Activated naive CD8-positive, alpha-beta T cell treated with anti-CD3 and anti-CD28 coated beads, Interleukin-2, amount 10 ng/mL, durations not matched to agents 7 days and 5 days (primary cell): ENCODE measurements at places on chromosomes 6 and 20.

GRCh38 chr20:43752561-43753301 is 25.9 kb upstream of the GTSF1L start:
- peak; percentile 52 for DNase-seq

DNA sequence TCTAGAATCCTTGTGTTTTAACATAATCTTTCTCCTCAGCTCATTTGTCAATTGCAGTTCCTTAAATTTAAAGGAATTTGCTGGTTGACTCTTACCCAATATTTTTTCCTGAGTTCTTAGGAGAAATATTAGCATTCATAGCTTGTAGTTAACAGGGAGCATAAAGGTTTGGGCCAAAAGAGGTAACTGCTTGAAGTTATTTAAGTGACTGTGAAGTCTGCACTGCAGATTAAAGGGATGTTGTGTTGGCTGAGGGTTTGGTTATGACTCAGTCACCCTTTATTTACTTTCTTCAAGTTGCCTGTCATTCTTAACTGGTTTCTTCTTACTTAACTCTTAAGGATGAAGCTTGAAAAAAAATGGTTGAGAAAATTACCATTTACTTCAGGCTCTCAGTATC is 220.3 kb upstream of the LAMP5 start:
- DNase-seq = no peak

DNA sequence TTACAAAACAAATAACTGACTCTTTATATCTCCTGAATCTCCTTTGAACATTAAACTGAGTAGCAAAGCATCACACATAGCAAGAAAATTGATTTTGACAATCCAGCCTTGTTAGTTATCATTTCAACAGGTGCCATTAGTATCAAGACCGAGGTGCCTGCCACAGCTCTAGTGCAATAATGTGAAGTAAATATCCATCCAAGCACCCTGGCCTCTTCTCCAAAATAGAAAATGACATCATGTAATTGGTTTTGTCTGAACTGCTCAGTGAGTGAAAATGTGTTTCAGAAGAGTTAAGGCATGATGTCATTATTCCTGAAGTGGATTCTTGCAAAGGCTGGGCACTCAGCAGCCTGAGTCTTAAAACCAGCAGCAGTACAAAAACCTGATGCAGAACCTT is 341.4 kb downstream of the PLCB1 start:
- DNase-seq = no peak

DNA sequence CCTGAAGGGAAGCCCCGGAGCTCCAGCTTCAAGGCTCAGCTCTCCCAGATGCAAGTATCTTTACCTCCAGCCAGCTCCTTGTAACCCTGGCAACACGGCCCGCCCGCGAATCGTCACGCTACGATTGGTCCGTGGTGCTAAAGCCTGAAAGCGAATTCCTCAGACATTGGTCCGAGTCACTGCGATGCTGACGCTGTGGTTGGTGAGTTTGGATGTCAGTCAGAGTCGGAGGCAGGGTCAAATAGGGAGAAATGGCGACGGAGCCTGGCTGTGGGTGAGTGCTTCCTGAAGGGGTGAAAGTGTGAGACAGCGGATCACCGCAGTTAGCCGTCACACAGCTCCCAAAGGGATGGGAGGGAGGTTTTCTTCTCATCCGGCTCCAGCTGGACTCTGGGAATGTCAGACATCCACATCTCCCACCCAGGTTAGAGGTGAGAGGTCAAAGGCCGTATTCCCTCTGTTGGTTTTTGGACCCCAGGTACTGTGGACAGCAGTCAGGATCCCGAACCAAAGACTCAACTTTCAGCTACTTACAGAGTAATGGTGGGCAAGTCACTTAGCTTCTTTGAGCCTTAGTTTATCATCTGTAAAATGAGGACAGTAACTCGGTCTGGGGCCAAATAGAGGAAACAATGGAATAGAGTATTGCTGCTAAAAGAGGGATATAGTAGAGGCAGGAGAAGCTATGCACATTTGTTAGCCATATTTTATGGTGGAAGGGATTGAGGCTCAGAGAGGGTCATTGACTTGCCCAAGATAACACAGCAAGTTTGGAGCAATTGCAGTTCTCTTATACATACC is at the start of gene ZSWIM1:
TSS of gene ZSWIM1 (plus strand) at position 240 of the 801 bp plus-strand sequence. CDS start 1,366 bp downstream, outside the sequence.
- peak; percentile 97 for DNase-seq

- DNase-seq = no peak
These were observed 21.3 kb upstream of the NUS1 start for GRCh38 chr6:117653949-117654348.

DNA sequence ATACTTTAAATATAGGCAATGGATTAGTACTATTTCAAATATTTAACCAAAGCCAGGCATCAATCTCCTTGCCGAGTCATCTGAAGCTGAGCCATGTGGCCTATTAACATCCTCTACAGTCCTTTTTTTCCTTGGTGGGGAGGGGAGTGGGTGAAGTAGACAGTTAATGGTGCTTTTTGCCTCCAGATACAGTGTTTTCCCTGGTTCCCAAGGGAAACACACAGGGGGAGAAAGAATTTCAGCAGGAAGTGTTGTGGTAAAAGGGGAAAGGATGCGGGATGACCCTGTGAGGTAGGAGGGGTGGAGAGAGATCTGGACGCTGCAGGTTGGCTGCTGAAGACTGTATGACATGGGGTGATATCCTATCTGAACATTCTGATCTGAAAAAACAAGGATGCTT is 9.6 kb downstream of the CLDN20 start:
- no peak for DNase-seq

DNA sequence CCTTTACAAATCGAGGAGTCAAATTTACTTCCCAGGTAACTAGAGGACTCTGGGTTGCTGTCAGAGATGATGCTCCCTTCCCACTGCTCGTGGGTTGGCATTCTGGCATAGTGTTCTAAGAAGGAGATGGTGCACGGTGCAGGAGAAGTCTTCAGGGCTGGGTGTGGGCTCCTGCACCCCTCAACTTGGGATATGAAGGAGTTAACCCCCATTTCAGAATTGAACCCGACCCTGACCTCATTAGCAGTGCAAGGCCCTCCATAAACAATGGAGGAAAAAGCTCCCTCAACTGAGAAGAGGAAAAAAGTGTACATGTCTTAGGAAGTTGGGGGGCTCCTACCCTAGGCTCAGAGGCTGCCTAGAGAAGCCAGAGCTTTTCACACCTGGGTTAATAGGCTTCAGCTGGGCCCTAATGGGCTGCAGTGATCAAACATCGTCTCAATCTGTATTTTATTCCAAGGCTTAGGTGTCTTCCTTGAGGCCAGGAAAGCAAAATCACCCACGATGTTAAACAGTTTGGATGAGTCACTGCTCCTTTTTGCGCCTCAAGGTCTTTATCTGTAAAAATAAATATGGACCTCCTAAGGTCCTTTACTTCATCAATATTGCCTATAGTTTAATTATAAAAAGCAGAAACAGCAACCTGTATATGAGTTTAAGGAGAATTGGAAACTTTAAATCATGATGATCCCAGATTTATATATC is 29.4 kb downstream of the TFAP2B start:
- no peak for DNase-seq

- DNase-seq = no peak
These were observed 571.9 kb upstream of the CHD6 start for GRCh38 chr20:42190084-42190483.

DNA sequence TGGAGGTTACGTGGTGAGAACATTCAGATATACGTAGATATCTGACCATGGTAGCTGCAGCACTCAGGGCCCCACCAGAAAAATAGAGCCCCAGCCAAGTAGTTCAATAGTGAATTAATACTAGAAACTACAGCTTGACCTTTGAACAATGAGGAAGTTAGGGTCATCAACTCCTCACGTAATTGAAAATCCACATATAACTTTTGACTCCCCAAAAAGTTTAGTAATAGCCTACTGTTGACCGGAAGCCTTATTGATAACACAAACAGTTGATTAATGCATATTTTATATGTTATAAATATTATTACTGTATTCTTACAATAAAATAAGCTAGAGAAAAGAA is 117.9 kb downstream of the SNX5 start:
- DNase-seq = no peak

DNA sequence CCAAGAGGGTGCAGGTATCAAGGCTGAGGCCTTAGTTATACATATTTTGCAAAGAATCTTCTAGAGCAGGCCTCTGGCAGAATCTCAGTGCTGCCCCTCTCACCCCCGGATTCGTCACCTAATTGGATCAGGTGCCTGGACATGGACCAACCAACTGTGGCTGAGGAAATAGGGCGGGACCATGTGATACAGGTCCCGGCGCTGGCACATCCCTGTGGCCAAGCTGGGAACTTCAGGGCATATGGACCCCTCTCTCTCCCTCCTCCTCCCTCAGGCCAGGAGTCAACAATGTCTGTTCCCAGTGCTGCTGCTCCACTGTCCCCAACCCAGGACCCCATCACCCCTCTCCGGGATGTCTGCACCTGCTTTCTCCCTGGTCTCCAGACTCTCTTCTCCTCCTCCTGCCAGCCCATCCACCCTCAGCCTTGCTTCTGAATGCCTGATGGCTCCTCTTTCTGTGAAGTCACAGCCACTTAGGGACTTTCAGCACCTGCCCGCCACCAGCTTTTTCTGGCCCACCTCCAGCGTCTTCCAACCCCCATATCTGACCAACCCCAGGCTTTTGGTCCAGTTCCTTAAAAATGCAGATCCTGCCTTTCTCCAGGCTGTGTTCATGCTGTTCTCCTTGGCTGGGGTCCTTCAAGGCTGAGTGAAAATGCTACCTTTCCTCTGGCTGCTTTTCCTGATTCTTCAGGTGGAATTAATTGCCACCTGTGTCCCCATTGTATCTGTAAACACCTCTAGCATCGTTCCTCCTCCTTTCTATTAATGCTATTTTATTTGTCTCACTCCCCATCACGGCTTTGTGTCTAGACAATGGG is 19.0 kb upstream of the MLN start:
- DNase-seq = no peak

DNA sequence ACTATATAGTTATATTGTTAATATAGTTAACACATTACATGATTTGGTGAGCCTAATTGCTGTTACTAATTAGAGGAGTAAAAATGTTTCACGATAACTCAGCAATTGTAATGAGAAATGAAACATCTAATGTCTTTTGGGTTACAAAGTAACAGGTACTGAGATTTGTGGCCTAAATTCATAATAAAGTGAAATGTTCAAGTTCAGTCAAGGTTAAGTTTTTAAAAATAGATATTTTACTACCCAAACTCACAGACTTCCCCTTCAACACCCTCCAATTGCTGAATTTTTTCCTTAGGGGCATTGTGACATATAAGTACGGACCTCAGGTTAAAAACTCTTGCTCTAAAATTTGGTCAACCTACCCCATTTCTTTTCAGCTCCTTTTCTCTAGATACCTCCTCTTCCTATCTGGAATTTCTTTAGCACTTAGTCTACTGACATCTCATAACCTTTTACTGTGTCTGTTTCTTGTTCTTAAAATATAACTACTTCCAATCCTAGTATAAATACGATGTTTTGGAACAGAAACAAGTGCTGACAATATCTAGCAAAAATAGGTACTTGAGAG is 112.3 kb upstream of the PRSS16 start:
- no peak for DNase-seq

- DNase-seq = no peak
These were observed 10.9 kb downstream of the CCM2L start for GRCh38 chr20:32021091-32021490.

DNA sequence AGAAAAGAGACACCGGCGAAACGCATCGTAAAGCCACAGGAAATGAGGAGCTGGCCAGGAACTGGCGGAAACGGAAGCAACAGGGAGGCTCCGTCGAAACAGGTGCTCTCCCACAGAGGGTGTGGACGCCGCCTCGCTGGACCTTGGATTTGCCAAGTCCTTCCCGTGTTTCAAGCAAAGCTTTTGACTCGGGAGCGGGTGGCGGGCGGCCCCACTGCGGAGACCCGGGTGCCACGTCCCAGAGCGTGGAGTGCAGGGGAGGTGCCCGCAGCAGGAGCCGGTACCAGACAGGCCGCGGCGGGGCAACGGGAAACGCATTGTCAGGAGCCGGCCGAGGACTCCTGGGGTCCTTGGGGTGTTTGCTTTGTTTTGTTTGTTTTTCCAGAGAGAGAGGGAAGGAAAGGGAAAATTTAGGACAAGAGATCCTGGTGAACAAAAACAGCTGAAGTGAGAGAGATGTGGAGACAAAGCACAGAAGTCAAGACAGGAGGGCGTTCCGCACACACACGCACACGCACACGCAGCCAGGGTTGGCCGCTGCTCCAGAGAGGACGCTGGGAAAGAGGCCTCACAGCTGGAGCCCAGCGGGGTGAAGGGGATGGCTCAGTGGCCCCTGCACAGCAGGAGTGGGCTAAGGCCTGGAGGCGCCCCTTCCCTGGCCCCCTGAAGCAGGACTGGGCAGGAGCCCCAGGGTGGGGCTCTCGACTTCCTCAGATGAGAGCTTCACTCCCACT is 50.9 kb upstream of the CHRNA4 start:
- no peak for DNase-seq

- DNase-seq = no peak
These were observed 2.4 kb downstream of the PHACTR2 start for GRCh38 chr6:143680141-143680540.

GRCh38 chr6:12973386-12973785 is 256.8 kb downstream of the PHACTR1 start:
- DNase-seq = no peak

DNA sequence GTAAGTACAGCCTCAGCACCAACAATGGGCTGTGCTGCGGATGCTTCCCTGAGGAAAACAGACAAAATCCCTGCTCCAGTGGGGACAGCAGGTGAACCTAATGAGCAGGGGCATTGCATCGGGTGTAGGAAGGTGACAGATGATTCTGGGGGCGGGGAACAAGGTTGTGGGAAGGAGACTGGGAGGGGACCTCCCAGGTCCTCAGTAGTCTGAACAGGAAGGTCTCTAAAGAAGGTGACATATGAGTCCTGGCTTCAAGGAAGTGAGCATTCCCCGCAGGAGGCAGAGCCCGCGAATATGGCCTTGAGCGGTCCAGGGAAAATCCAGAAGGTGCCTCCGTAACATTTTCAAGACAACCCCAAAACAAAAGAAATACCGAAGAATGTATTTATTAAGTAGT is 19.4 kb downstream of the ULBP1 start:
- DNase-seq = no peak

GRCh38 chr6:77466451-77467437 is 3.5 kb upstream of the HTR1B start:
- no peak for DNase-seq

DNA sequence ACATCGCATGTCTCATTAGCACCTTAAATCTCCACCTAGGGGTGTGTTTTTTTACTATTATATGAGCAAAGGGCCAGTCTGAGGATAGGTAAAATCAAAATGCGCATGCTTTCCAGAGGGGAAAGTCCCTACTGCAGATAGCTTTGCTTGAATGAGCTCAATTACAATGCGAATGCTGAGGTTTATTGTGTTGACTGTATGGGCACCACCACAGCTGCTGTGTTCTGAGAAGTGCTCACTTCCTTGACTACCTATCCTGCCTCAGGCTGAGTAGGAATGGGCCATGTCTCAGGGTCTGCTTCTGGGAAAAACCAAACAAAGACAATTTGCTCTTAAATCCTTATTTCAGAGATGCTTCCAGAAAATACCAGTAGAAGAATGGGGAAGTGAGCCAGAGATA is 36.6 kb downstream of the MOCS1 start:
- DNase-seq = no peak
